ENCODE measurements at places on chromosomes 2 and 18.
A peak's percentile ranks its signal among the peaks of the same experiment; 100 is the strongest.

DNA sequence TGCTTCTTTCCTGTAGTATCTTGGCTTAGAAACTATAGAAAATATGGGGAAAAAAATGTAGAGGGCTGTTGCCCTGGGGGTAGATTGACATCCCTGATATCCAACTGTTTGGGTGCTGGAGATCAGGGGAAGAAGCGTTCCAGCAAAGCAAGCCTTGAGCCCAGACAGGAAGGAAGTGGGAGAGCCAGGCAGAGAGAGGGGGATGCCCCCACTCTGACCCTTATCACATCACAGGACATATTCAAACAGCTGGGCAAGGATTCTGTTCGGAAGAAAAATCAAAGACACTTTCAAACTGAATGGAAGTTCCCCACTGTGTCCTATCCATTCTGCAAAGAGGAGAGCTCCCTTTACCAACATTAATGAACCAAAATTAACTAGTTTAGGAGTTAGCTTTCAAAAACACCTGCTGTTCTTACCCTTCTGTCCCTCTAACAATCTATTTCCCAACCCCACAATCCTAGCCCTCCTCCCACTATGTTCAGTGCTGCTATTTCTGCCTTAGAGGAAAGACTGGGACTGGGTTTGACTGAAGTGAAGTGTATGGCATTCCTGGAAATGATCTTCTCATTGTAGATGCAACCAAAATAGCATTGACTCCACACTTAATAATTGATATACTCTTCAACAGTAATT is 16.9 kb upstream of the KCNG3 start:
- peaks cover 9% of the 10 kb centered on the region for H3K4me1 ChIP-seq
- no peak overlapping the region for H3K4me3 ChIP-seq
- no peaks in the 10 kb centered on the region for H3K27me3 ChIP-seq
- peak overlapping the region; percentile 18 for H3K27ac ChIP-seq
- H3K36me3 ChIP-seq: no peaks in the 10 kb centered on the region
- DNase-seq: no peak

- peaks cover 8% of the 10 kb centered on the region for H3K4me1 ChIP-seq
- no peak overlapping the region for H3K27ac ChIP-seq
- H3K27me3 ChIP-seq: no peaks in the 10 kb centered on the region
- no peak for DNase-seq
These were observed 13.6 kb upstream of the ADI1 start for GRCh38 chr2:3532941-3533340.

GRCh38 chr2:104432401-104432800 is 421.5 kb upstream of the POU3F3 start:
- H3K36me3 ChIP-seq: no peaks in the 10 kb centered on the region
- H3K27me3 ChIP-seq: no peaks in the 10 kb centered on the region
- no peak overlapping the region for H3K27ac ChIP-seq
- peaks cover 5% of the 10 kb centered on the region for H3K4me1 ChIP-seq
- H3K4me3 ChIP-seq: no peak overlapping the region

GRCh38 chr2:240432820-240433801 is 2.4 kb upstream of the GPC1 start:
- H3K4me1 ChIP-seq: no peaks in the 10 kb centered on the region
- H3K27me3 ChIP-seq: peaks cover 23% of the 10 kb centered on the region
- no peak overlapping the region for H3K27ac ChIP-seq

- DNase-seq: no peak
- no peaks in the 10 kb centered on the region for H3K36me3 ChIP-seq
- no peak overlapping the region for H3K27ac ChIP-seq
These were observed 125.4 kb downstream of the MGAT5 start for GRCh38 chr2:134379293-134379692.

DNA sequence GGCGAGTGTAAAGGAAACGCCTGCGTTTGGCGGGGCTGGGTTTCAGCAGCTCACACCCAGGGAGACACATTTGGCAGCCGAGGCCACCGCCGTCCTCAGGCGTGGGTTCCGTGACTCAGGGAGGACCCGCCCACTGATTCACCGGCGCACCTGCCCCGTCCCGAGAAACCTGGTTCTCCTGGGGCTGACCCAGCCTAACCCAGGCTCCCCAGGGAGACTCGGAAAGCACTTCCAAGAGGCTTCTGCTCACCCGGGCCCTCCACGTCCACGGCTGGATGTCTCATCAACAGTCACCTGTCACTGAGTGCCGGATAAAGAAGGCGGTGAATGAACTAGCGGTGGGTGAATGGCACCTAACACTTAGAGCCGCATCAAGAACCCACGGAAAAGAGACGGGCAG is 126.4 kb upstream of the CTDP1 start:
- no peaks in the 10 kb centered on the region for H3K4me1 ChIP-seq
- H3K36me3 ChIP-seq: no peaks in the 10 kb centered on the region
- H3K4me3 ChIP-seq: no peak overlapping the region

DNA sequence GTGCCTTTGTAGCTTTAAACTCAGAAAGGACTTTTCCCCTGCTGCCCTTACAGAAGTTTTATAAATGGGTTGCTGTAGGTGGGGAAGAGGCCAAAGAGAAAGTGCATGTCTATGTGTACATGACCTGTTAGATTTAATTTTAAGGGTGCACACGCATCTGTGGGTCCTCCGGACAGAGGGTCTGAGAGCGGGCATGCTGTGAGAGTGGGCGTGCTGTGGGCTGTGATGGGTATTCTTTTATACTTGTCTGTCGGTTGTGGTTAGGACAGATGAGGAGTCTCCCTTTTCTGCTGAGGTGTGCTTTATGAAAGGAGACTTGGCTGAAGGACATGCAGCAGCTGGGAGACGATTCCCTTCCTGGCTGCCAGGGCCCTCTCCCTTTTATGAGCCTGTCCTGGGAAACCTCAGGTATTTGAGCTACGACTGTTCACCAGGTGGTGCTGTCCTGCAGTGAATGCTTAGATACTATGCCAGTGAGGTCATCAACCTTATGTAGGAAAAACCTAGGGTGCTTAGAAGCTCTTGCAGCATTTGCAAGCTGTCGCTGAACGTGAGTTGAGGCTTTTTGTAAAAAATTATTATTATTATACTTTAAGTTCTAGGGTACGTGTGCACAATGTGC is 67.5 kb downstream of the TANC1 start:
- peaks cover 50% of the 10 kb centered on the region for H3K4me1 ChIP-seq
- H3K36me3 ChIP-seq: no peaks in the 10 kb centered on the region
- peak overlapping the region; percentile 65 for H3K27ac ChIP-seq
- DNase-seq: peak; percentile 51
- no peak overlapping the region for H3K4me3 ChIP-seq

DNA sequence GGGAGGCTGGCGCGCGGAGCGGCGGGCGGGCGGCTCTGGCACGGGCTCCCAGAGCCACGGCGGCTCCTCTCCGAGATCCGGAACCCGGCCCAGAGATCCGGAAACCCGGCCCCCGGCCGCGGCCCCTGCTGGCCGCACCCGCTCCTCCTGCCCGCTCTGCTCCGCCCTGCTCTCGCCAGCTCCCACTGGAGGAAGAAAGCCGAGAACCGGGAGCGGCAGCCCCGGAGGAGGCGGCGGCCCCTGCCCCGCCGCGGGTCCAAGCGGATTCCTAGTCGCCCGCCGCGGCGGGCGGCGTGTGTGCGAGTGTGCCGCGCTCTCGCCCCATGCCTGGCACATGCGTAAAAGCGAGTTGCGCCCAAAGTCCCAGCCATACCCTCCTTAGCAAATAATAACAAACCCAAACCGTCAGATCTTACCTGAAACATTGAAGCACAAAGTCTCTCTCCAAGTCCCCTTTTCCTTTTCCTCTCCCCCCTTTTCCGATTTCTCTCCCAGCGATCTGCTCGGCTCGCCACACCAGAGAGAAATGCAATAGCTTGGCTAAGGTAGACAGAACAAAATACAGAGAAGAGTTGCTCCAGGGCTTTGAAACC is 108.7 kb upstream of the KCTD1 start:
- peaks cover 20% of the 10 kb centered on the region for H3K27me3 ChIP-seq
- H3K27ac ChIP-seq: no peak overlapping the region
- peak overlapping the region; percentile 69 for H3K4me3 ChIP-seq
- peak; percentile 81 for DNase-seq

DNA sequence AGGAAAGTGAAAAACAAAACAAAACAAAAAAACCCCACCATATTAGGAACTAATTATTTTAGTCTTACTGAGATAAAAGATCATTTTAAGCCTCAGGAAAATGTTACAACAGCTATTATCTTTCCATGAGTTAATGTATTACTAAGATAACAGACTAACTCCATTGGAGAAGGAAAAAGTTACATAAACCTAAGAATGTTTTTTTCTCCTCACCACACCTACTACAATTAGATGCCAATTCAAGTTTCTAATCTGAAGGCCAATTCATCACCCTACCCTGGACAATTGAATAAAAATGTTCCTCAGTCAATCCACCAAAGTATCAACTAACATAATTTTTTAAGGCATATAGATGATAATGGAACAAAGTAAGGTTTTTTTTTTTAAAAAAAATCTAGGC is 10.2 kb upstream of the GFPT1 start:
- no peak overlapping the region for H3K4me3 ChIP-seq
- H3K27me3 ChIP-seq: no peaks in the 10 kb centered on the region
- no peak for DNase-seq
- no peaks in the 10 kb centered on the region for H3K4me1 ChIP-seq

- no peak overlapping the region for H3K27ac ChIP-seq
- no peak overlapping the region for H3K4me3 ChIP-seq
- no peaks in the 10 kb centered on the region for H3K4me1 ChIP-seq
- H3K36me3 ChIP-seq: no peaks in the 10 kb centered on the region
- peak; percentile 40 for DNase-seq
These were observed 142.9 kb upstream of the NXPH2 start for GRCh38 chr2:138922973-138923563.

DNA sequence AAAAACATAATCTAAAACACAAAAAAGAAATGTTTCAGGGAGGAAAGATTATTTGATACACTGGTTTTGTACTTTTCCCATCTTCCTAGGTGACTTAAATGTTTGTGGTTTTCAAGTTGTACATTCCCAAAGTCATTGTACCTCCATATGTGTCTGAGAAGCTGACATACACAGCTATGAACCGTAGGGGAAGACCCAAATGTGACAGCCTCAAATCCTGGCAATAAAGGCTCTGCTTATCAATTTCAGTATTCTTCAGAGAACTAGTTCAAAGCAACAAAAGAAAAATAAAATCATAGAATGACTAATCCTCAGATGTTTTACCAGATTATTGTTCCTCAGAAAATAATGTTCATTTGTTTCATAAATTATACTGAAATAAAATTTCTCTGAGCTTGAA is 2.5 kb downstream of the DYNC2LI1 start:
- no peak overlapping the region for H3K4me3 ChIP-seq
- DNase-seq: no peak
- no peaks in the 10 kb centered on the region for H3K27me3 ChIP-seq
- peaks cover 6% of the 10 kb centered on the region for H3K36me3 ChIP-seq
- H3K27ac ChIP-seq: no peak overlapping the region
- H3K4me1 ChIP-seq: peaks cover 6% of the 10 kb centered on the region

GRCh38 chr18:25544546-25545287 is 192.8 kb upstream of the ZNF521 start:
- H3K4me3 ChIP-seq: no peak overlapping the region
- no peaks in the 10 kb centered on the region for H3K36me3 ChIP-seq

DNA sequence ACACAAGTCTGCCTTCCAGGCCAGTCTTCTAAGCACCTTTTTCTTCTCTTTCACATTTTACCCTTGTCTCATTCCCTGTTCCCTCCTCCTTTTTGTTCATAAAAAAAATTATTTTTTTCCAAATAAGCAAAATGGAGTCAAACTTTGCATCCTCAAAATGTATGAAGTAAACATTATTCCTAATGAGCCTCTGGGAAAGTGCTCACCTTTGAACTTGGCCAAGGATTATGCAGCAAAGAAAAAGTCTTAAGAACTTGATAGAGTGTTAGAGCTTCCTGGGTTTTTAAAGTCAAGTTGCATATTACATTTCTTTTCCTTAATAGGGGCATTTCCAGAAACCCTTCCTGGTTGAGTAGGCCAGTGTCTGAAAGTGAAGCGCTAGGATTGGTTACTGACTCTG is 31.6 kb downstream of the EPAS1 start:
- no peaks in the 10 kb centered on the region for H3K36me3 ChIP-seq
- no peak overlapping the region for H3K27ac ChIP-seq
- no peak for DNase-seq
- H3K4me1 ChIP-seq: peaks cover 17% of the 10 kb centered on the region
- H3K4me3 ChIP-seq: no peak overlapping the region
- H3K27me3 ChIP-seq: no peaks in the 10 kb centered on the region

DNA sequence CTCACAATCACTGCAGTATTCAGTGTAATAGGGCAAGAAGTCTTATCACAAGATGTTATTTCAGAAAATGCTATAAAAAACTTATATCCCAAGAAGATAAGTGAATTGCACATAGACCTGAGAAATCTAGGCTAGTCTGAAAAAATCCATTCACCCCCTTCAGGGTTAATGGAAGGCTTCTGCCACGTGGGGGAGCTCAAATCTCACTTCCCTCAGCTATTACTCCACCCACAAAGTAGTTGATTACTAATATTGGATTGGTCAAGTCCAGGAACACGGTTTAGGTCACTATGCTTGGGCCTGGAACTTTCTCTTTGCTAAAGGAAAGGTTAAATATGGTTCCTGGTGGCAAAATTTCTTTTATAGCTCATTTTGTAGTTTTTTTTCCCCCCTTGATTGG is 51.2 kb upstream of the ADAM23 start:
- H3K27ac ChIP-seq: no peak overlapping the region
- H3K27me3 ChIP-seq: no peaks in the 10 kb centered on the region
- H3K36me3 ChIP-seq: no peaks in the 10 kb centered on the region
- H3K4me1 ChIP-seq: no peaks in the 10 kb centered on the region
- peak; percentile 60 for DNase-seq

DNA sequence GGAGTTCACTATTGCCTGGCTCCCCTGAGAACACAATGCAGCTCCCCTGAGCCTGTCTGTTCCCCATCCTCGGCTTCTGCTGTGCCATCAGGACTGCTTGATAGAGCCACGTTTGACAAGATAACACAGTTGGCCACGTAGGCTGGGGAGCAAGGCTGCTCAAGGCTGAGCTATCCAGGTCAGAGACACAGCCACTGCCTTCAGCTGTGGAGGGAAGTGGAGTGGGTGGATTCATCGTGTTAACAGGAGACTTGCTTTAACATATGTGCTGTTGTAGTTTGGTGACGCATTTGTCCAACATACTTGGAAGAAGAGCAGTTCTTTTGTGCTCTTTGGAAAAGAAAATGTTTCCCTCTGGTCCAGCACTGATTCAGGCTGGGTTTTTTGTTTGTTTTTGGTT is 68.8 kb downstream of the WDSUB1 start:
- no peak for DNase-seq
- no peak overlapping the region for H3K4me3 ChIP-seq
- H3K36me3 ChIP-seq: peaks cover 38% of the 10 kb centered on the region
- H3K4me1 ChIP-seq: no peaks in the 10 kb centered on the region
- H3K27ac ChIP-seq: no peak overlapping the region
- no peaks in the 10 kb centered on the region for H3K27me3 ChIP-seq

DNA sequence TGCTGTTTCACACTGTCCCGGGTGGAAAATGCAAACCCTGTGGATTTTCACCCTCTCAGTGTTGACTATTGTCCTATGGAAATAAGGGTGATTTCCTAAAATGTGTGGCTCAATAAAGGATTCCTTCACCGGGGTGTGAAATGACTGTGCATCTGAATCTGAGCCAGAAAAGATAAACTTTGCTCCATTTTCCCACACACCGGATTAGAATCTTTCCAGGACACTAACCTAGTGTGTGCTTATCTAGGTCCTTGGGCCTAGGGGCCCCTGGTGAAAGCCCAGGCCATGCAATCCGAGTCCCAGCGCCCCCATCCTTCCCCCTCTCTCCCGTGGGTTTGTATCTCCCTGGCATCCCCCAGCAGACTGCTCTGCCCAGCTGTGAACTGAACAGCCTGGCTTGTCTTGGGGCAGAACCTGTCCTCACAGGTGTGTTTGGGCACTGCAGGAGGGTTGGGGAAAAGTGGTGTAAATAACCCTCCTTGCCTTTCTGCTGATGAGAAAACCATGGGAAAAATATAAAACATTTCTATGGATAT is 17.3 kb downstream of the KLHL29 start:
- H3K4me1 ChIP-seq: peaks cover 21% of the 10 kb centered on the region
- DNase-seq: no peak
- no peak overlapping the region for H3K4me3 ChIP-seq
